ENCODE measurements at places on chromosomes 4 and X.

DNA sequence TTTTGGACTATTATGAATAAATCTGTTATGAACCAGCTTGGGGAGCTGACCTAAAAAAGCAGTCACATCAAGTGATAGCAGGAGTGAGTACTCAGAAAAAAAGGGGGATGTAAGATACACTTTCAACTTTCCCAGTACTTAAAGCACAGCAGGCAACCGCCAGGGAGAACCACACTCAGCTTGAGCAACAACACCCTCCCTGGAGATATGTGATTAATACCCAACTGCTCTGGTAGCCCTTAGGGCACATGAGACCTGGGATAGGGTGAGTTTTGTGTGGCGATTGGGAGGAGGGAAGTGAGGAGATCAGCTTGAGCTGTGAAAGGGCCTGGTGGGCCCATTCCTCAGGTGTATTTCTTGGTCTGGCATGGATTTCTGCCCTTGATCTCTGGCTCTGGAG, 220.3 kb upstream of the SFRP2 start:
- no peak for DNase-seq

- no peak for DNase-seq
Measured at GRCh38 chr4:5114950-5115349, 63.7 kb downstream of the STK32B start.

DNA sequence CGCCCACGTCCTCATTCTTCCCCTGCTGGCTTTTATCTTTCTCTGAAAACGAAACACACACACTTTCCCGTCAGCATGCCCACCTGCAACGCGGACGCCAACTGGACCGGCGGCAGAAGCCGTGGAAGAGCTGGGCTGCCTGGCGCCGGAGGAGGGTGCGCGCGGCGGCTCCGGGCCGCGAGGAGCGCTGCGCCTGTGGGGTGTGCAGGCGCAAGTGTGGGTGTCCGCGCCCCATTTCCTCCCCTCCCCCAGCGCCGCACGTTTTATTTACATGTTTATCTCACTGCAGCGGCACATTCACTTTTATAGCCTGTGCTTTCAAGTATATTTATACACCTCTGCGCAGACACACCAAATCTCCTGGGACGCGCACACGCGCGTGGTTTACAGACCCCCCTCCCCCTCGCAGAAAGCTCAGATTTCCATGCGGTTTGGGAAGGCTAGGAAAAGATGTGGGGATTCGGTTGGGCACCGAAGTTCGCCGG, 1.5 kb downstream of the PITX2 start:
- no peak for DNase-seq

GRCh38 chrX:30938295-30938694, 49.2 kb upstream of the TAB3 start:
- DNase-seq = no peak

DNA sequence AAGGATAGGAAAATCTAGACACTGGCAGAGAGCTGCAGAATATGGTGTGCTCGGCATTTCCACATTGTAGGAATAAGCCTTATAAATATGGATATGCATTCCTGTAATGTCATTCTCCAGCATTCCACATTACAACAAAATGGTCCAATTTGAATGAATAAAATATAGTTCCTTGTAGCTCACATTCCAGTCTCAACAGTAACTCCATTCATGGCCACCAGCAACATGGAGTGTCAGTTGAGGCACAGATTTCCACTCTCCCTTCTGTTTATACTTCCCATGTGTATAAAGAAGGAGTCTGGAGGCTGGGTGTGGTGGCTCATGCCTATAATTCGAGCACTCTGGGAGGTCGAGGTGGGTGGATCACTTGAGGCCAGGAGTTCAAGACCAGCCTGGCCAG, 84.5 kb downstream of the AASDH start:
- no peak for DNase-seq

DNA sequence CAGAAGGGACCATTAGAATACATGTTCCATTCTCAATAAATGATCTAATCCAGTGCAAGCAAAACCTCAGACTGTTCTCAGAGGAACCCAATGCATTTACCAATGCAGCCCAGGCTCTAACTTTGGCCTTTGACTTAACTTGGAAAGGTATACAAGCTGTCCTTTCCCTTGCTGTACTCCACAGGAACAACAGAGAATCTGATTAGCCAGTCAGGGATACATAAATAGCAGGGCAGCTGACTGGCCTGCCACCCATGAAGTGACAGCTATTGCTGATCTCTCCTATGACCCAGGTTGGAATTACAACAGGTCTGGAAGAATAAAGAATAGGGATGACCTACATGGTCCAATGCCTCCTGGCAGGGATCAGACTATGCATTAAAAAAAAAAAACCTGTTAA, 14.5 kb upstream of the CT45A1 start:
- DNase-seq = no peak

GRCh38 chr4:24800325-24800895, 5.0 kb downstream of the SOD3 start:
- DNase-seq = no peak

GRCh38 chrX:35622040-35622439, 176.1 kb upstream of the MAGEB16 start:
- DNase-seq = no peak

DNA sequence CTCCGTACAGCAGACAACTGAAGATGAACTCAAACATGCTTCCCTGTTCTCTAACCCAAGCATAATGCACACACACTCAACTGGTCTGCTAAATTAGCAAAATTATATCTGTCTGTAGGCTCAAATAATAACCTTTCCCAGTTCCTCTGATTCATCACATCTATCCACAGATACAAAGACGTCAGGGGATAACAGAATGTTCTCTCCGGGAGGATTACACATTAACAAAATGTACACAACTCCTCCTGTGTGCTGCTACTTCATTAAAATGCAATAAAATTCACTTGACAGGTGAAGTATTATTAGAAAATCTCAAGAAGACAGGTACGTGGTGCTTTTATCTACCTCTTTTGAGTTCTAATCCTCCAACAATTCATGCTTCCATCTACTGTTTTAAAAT, 57.4 kb downstream of the FAT1 start:
- no peak for DNase-seq

GRCh38 chr4:54104907-54105306, 4.9 kb downstream of the GSX2 start:
- DNase-seq = no peak

GRCh38 chr4:52950226-52950625, 88.1 kb downstream of the RASL11B start:
- DNase-seq = no peak

GRCh38 chrX:79162076-79162475, 17.6 kb downstream of the GPR174 start:
- no peak for DNase-seq

DNA sequence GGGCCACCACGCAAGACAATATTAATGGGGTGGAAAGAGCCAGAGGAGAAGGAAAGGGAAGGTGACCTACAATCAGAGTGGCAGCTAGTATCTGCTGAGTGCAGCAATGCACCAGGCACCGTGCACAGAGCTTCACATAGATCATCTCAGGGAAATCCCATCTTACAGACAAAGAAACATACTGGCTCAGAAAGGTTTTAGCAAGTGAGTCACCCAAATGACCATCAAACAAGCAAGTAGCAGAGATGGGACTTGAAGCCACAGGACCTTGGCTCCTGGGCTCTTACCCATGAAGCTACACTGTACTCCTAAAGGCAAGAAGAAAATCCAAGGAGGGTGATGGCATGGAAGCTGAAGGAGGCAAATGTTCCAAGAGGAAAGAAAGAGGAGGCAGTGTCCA, 6.8 kb downstream of the ANXA5 start:
- no peak for DNase-seq

GRCh38 chr4:16078195-16078760, 5.5 kb downstream of the PROM1 start:
- no peak for DNase-seq

DNA sequence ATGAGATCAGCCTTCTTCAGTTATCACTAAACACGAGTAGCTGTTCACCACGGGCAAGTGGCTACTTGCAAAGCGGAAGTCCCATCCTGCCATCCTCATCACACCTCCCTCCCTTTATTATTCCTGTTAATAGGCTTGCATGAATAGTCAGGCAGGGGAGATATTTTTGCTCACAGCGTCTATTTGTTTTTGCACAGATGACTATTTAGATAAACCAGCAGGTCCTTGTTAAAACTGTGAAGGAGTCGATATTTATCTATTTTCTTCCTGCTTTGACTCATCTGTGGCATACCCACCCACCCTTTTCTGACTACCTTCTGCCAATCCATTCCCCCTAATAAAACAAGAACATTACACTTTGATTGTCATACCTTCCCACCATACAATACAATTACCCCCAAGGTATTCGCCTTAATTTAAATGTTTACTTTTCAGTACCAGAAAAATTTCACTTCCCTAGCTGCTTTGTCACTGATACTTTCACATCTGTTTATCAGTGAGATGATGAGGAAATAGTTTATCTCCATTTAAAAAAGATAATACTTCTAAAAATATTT, 96.6 kb upstream of the BANK1 start:
- no peak for DNase-seq

DNA sequence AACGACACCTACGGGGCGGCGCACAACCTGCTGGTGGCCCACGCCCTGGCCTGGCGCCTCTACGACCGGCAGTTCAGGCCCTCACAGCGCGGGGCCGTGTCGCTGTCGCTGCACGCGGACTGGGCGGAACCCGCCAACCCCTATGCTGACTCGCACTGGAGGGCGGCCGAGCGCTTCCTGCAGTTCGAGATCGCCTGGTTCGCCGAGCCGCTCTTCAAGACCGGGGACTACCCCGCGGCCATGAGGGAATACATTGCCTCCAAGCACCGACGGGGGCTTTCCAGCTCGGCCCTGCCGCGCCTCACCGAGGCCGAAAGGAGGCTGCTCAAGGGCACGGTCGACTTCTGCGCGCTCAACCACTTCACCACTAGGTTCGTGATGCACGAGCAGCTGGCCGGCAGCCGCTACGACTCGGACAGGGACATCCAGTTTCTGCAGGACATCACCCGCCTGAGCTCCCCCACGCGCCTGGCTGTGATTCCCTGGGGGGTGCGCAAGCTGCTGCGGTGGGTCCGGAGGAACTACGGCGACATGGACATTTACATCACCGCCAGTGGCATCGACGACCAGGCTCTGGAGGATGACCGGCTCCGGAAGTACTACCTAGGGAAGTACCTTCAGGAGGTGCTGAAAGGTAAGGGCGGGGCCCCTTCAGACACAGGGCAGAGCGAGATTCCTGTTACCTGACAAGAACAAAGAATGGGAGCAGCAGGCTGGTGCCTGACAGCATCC, 11.7 kb downstream of the RPL9 start:
- DNase-seq = no peak

GRCh38 chr4:76306882-76307659, 538 bp downstream of the STBD1 start:
- no peak for DNase-seq

- DNase-seq = no peak
Measured at GRCh38 chr4:5220028-5220427, 168.7 kb downstream of the STK32B start.

DNA sequence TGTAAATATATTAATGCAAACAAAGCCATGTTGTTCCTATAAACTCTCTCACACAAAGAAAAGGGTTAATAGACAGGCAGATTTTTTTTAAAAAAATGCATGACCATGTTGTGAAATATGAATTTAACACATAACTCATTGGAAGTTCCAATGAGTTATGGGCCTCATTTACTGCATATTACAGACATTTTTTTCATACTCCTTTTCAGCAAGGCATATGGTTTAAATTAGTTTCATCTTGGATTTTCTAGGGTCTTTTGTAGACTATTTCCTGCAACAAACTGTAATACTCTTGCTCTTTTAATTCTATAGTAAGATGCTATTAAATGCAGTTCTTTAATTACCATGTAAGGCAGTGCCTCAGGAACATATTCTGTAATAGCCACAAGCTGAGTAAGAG, 323.1 kb downstream of the GBA3 start:
- DNase-seq = no peak

DNA sequence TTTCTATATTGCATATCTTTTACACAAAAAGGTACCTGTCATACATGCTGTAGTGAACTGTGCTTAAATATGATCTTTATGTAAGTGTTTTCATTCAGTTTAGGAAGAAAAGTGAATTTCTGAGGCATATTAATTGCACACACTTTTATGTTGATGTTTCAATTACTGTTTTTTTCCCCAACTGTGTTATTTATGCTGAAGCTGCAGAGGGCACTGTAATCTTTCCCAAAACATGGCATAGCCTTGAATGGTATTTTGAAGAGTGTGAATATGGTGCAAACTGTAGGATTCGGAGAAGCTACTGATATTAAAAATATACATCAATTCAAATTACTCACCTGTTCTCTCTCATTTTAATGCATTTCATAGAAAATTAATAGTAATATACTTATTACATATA, 6.0 kb upstream of the CENPE start:
- no peak for DNase-seq

- no peak for DNase-seq
Measured at GRCh38 chr4:36088542-36088941, 155.8 kb downstream of the ARAP2 start.

GRCh38 chr4:123418351-123418931, 21.8 kb downstream of the SPRY1 start:
- DNase-seq = no peak

Data from brain pericyte (primary cell).